NCI-H1694 (cell line): ENCODE measurements at places on chromosomes 13 and 19.

- DNase-seq: no peak
Observed at GRCh38 chr13:76750126-76750525, 136.1 kb downstream of the KCTD12 start.

- peak; percentile 85 for DNase-seq
Observed at GRCh38 chr19:23075031-23075733, 41.6 kb upstream of the ZNF730 start.

GRCh38 chr13:109154146-109154545 lies 524.7 kb downstream of the MYO16 start:
- no peak for DNase-seq

DNA sequence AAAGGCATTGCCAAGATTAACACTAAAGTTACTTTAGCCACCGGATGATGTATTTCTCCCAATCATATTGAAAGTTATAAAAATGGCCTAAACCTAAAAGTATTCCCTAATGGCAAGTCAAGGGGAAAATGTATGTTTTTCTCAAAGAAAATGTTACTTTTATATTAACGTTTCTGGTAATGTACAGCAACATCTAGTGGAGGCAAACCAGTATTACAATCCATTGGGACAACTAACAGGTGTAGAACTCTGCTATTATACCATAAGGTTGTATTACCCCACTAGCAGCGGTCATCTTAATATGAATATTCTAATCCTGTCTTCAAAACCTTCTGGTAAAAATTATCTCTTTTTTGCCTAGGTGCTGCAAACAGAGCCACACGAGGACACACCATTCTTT lies 69.2 kb downstream of the ZNF100 start:
- no peak for DNase-seq

- no peak for DNase-seq
Observed at GRCh38 chr19:20964798-20965197, 41.7 kb downstream of the ZNF85 start.

DNA sequence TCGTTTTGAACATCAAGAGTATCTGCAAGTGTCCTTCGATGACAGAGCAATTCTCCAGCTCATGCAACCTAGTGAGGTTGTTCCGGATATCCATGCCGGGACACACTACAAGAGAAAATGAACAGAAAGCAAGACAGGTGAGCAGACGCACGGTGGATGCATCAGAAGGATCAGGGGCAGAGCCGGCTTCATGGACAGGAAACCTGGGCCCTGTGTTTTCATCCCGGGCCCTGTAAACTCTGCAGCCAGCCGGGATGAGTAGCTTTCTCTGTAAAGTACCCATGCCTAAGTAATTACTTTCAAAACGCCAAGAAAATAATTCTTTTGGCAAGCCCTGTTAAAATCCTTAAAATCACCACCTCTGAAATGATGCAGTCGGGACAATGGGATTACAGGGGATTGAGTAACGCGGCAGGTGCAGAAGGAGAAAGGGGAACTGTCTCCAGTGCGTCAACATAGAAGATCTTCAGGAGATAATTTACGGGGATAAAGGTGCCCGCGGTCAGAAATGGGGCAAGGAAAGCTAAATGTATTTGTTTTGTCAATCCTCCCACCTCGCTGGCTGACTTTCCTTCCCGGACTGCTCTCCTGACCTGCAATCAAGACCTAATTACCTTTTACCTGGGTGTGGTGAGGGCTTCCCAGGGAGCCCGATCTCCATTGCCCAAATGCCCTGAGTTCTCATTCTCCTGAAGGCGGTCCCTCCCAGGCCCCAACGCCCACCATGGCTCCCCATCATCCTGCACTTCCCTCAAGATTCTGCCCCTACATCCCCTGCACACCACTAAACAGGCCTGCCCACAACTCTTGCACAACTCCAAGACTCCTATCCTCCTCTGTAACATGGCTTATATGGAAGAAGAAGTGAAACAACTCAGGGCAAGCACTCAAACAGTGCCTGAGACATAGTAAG lies 26.2 kb downstream of the INSR start:
- DNase-seq: no peak

- no peak for DNase-seq
Observed at GRCh38 chr13:30313311-30313710, 6.0 kb upstream of the KATNAL1 start.

GRCh38 chr19:14107581-14108461 lies 9.7 kb downstream of the PRKACA start:
- DNase-seq: no peak

- no peak for DNase-seq
Observed at GRCh38 chr13:73058064-73058313, 816 bp upstream of the KLF5 start.

- no peak for DNase-seq
Observed at GRCh38 chr13:99689955-99690354, 188.7 kb downstream of the TM9SF2 start.

- DNase-seq: no peak
Observed at GRCh38 chr19:43505186-43505456, 575 bp upstream of the PHLDB3 start.

- no peak for DNase-seq
Observed at GRCh38 chr19:54206831-54207177, 6.1 kb downstream of the RPS9 start.

DNA sequence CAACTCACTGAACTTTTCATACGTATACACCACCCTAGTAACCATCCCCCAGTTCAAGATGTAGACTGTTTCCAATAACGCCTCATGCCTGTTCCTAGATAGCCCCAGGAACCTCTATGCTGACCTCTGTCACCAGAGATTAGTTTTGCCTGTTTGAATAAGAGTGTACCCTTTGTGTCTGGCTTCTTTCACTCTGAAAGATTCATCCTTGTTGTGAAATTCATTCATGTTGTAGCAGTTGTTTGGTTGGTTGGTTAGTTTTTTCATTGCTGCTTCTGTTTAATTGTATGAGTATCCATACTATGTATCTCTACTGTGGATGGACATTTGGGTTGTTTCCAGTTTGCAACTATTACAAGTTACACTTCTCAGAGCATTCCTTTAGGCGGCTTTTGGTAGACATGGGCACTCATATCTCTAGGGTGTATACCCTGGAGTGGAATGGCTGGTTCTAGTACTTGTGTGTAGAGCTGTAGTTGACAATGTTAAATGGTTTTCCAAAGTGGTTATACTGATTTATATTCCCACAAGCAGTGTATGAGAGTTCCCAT lies 1.6 kb downstream of the RNASEH2B start:
- DNase-seq: no peak

DNA sequence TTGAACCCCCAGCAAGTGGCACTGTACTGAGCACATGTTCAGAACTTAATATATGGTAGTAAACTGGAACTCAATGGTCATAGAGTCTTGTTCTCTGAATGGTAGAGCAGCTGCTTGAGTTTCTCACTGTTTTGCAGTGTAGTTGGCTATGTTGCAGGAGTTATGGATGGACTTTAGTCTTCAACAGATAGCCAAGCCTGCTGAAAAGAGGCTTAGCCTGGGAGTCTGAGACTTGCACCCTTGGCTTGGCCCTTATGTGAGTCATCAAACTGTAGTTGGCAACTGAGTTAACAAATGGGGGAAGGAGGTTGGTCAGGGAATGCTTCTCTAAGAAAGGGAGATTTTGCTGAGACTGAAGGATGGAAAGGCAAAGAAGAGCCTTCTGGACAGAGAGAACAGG lies 62.5 kb downstream of the C13orf42 start:
- DNase-seq: no peak

DNA sequence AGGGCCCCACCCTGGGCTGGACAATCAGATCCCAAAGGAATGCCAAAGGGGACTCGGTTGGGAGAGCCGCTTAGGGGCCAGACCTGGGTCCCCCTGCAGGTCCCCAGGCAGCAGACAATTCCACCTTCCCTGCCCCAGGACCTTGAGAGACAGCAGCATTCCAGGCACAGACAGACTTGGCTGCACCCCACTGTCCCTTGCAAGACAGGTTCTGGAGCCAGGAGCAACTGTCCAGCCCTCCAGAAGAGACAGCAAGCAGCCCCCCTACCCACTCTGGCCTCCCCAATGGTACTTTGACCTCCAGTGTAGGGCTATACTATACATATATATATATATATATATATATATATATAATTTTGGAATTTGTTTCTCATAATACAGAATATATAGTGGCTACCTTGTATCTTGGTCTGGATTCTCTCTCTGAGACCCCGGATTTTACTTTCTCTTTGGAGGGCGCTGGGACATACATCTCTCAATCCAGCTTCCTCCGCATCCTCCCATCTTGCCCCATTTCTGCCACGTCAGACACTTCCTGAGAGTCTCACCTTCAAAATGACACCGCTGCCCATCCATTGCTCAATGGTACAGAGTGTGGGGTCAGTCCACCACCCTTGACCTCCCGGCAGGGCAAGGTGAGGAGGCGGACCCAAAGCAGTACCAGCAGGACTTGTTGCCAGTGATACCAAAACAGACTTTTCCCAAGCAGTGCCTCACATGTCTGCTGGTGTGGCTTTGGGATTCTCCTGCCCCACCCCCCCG lies 12.7 kb downstream of the SMIM24 start:
- DNase-seq: no peak

DNA sequence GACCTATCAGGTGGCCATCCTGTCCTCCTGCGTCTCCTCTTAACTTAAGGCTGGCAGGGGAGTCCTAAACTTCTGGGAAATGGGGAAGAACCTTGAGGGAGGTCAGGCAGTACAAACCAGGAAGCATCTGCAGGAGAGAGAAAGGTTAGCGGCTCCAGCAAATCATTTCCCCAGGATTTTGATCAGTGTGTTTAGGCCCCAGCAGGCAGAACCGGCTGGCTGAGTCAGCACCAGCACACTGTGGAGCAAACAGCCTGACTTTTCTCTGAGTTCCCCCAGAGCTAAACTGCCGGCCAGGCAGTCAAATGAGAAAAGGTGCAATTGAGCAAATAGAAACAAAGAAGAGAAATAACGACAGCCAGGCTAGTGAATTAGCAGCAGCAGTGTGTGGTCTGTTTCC lies 46.7 kb upstream of the MEDAG start:
- DNase-seq: no peak

- no peak for DNase-seq
Observed at GRCh38 chr19:16794456-16795441, 34.4 kb upstream of the SIN3B start.

DNA sequence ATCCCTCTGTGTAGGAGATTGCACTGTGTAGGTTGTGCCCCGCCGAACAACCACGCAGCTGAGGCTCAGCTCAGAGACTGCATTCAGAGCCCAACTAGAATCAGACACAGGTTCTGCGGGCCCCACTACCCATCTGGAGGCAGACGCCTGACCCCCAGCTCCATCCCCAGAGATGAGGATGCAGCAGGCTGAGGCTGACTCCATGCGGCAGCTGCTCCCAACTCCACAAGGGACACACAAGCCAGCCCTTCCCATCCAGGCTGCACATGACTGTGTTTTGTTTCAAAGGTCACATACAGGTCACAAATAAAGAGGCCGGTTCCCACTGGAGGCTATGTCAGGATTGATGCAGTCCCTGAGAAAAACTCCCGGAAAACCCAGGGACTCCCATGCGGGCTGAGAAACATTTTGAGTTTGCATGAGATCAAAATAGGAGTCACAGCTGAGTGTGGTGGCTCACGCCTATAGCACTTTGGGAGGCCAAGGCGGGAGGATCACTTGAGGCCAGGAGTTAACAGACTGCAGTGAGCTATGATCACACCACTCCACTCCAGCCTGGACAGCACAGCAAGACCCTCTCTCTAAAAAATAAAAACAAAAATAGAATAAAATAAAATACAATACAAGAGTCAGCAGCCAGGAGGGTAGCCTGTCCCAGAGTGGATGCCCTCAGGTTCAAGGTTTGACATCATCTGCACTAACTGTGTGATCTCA lies 14.0 kb downstream of the ELL start:
- no peak for DNase-seq

DNA sequence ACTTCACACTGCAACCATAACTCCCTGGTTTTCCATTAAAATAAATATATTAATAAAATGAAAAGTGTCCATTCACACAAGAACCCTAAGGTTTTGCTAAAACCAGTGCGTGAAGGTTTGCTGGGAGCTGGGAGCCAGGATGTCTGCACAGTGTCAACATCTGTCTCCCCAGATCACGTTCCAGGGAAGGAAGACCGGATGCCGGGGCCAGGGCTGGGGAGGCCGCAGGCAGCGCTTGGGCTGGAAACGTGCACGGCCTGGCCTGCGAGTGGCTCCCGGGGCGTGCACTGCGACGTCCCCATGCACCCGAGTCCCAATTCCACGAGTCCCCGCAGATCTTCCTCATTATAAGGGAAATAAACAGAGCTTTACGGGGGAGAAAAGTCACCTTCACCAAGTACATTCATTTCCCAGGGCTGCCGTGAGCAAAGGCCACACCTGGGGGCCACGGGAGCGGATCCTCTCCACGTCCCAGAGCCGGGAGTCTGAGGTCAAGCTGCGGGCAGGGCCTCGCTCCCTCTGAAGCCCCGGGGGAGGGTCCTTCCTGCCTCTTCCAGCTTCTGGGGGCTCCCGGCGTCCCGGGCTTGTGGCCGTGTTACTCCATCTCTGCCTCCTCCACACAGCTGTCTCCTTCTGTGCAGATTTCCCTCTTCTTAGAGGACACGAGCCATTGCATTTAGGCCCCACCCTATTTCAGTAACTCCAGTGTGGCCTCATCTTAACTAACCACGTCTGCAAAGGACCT lies 12.8 kb downstream of the SHC2 start:
- DNase-seq: no peak

DNA sequence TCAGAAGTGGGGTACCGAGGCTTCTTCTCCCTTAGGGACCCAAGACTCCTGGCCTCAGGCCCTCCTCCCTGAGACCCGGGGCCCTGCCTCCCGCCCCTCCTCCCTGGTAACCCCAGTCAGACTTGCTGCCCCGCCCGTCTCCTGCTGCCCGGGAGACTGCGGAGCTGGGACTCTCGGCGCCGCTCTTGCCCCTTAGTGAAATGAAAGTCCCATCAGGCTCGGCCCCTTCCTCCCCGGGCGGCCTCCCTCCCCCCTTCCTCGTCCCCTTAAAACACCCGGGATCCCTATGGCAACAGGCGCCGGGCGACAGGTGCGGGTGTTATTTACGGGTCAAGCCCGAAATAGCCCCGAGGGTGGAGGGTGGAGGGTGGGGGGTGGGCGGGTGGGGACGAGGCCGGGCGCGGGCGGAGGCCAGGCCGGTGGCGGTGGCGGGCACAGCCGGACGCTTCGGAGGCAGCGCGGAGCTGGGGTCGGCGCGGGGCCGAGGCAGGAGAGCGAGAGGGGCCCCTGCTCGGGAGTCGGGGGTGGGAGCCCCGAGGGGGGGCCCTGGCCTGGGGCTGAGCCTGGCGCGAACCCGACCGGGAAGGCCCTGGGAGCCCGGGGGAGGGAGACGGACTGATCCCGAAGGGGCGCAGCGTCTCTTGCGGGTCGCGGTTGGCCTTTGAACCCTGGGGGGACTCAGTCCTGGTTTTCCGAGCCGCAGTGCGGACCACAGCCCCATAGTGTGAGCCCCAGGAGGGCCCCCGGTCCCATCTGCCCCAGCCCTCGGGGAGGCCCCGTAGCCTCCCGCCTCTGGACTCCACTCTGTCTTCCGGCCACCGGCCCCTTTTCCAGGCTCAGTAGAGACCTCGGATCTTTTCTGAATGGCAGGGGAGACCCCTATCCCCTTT lies at the start of gene CACNG6:
CACNG6 (plus strand) TSS at position 414 of the 890 bp plus-strand sequence. CDS start 1,241 bp downstream, outside the sequence.
- no peak for DNase-seq
